Natural killer cell (primary cell): ENCODE measurements at places on chromosomes 12 and 14. TPM values are rescaled to one million over a fixed set of nuclear protein-coding genes. Genes with fewer than 3 reads are reported as not detected.
A peak's percentile ranks its signal among the peaks of the same experiment; 100 is the strongest.

DNA sequence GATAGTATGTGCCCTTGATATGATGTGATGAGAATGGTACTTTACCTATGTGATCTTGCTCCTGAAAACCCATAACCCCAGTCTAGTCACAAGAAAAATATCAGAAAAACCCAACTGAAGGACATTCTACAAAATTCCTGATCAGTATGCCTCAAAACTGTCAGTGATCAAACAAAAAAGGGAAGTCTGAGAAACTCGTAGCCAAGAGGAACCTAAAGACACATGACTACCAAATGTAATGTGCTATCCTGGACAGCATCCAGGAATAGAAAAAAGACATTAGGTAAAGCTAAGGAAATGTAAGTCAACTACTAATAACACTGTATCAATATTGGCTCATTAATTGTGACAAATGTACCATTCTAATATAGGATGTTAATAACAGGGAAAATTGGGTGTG, 4.1 kb upstream of the WIF1 start:
- H3K27me3 ChIP-seq = peaks cover 42% of the 10 kb centered on the region
- H3K4me3 ChIP-seq = no peak overlapping the region
- no peak for DNase-seq
- no peak overlapping the region for H3K27ac ChIP-seq
- H3K36me3 ChIP-seq = no peaks in the 10 kb centered on the region

GRCh38 chr12:12534166-12534866, 28.3 kb downstream of the DUSP16 start:
- H3K4me1 ChIP-seq = no peaks in the 10 kb centered on the region
- H3K4me3 ChIP-seq = no peak overlapping the region

Gene RAD9B
- total RNA-seq = 0.18 TPM

- no peaks in the 10 kb centered on the region for H3K27me3 ChIP-seq
- H3K27ac ChIP-seq = no peak overlapping the region
- no peak overlapping the region for H3K4me3 ChIP-seq
- peaks cover 39% of the 10 kb centered on the region for H3K36me3 ChIP-seq
- no peaks in the 10 kb centered on the region for H3K4me1 ChIP-seq
Measured at GRCh38 chr12:50203691-50204090, 36.5 kb upstream of the CERS5 start.

GRCh38 chr12:57797933-57798332, 15.3 kb downstream of the TSFM start:
- H3K27ac ChIP-seq = no peak overlapping the region
- no peaks in the 10 kb centered on the region for H3K27me3 ChIP-seq
- peaks cover 54% of the 10 kb centered on the region for H3K36me3 ChIP-seq
- H3K4me1 ChIP-seq = no peaks in the 10 kb centered on the region

GRCh38 chr14:91841065-91841464, 26.3 kb downstream of the TC2N start:
- peaks cover 9% of the 10 kb centered on the region for H3K4me1 ChIP-seq
- no peak overlapping the region for H3K4me3 ChIP-seq
- no peak overlapping the region for H3K27ac ChIP-seq
- no peaks in the 10 kb centered on the region for H3K27me3 ChIP-seq
- DNase-seq = no peak

- peak; percentile 26 for DNase-seq
- peaks cover 6% of the 10 kb centered on the region for H3K27me3 ChIP-seq
- H3K4me3 ChIP-seq = peak overlapping the region; percentile 35
- H3K36me3 ChIP-seq = no peaks in the 10 kb centered on the region
- peaks cover 43% of the 10 kb centered on the region for H3K4me1 ChIP-seq
Measured at GRCh38 chr12:107318806-107319532, 225.6 kb upstream of the CRY1 start.

Gene LETMD1
- total RNA-seq = 58.2 TPM

Gene ZNF385A
- 8.9 TPM for total RNA-seq

Gene ENDOU
- total RNA-seq = 0.20 TPM

DNA sequence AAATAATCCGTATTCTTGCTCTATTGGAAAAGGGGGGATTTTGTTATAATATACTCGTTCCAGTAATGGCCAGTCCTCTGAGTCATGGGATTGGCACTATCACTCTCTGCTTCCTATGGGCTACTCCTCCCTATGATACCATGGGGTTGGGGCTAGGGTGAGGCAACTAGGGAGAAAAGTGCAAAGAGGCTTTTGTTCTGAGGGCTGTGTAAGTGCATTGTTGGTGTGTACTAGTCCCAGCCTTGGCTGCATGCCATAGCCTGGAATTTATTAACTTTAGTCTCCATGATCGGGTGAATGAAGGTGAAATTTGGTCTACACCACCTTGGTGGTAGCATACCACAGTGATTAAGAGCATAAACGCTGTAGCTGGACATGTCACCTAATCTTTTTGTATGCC, 247.6 kb downstream of the RPAP3 start:
- H3K36me3 ChIP-seq = no peaks in the 10 kb centered on the region
- H3K4me1 ChIP-seq = no peaks in the 10 kb centered on the region
- no peak for DNase-seq
- H3K27me3 ChIP-seq = no peaks in the 10 kb centered on the region
- H3K27ac ChIP-seq = no peak overlapping the region
- no peak overlapping the region for H3K4me3 ChIP-seq

Gene CNPY2
- total RNA-seq = 50.4 TPM

- DNase-seq = no peak
- no peaks in the 10 kb centered on the region for H3K27me3 ChIP-seq
- no peaks in the 10 kb centered on the region for H3K4me1 ChIP-seq
- H3K36me3 ChIP-seq = no peaks in the 10 kb centered on the region
Measured at GRCh38 chr12:108017472-108018057, 111.5 kb upstream of the WSCD2 start.

Gene APOF
- not detected for total RNA-seq

Gene LTBR
- total RNA-seq = 5.8 TPM
